Mesenchymal stem cell (in vitro differentiated cells and primary cell): ENCODE measurements at places on chromosomes 5 and 9.
A peak's percentile ranks its signal among the peaks of the same experiment; 100 is the strongest.

- peak; percentile 40 for DNase-seq
Measured at GRCh38 chr5:25119650-25120049, 474.9 kb upstream of the CDH10 start.

GRCh38 chr9:89179540-89179894, 899 bp upstream of the SHC3 start:
- peak; percentile 79 for DNase-seq

GRCh38 chr9:131667576-131667975, 72.3 kb downstream of the RAPGEF1 start:
- no peak for DNase-seq

DNA sequence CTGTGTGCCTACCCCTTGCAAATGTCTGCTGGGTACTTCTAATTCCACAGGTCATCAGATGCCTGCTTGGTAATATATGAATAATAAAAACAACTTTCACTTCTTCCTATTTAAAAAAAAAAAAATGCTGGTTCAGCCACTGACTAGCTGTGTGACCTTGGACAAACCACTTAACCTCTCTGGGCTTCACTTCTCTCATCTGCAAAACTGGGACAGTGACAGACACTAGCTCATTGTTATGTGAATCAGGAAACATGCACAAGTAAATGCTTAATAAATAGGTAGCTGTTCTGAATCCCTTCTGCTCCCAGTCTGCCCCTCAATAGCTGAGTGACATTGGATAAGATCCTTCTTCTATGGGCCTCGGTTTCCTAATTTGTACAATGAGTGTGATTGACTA, 62.6 kb upstream of the HAND1 start:
- DNase-seq: no peak

DNA sequence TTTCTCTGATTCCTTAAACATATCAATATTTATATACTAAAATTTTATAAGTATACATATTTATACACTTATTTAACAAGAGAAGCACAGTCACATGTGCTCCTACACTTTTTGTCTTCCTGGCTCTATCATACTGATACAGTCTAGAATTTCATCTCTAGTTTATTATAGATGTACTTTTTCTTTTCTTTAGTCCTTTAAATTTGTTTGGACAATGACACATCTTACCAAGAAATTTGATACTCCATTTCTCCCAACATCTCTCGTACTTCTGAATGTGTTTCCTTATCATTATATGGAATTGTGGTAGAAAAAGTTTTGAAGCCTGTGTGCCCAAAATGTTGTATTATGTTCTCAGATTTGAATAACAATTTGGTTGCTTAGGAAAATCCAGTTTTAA, 104.6 kb downstream of the DMRT2 start:
- DNase-seq: no peak

DNA sequence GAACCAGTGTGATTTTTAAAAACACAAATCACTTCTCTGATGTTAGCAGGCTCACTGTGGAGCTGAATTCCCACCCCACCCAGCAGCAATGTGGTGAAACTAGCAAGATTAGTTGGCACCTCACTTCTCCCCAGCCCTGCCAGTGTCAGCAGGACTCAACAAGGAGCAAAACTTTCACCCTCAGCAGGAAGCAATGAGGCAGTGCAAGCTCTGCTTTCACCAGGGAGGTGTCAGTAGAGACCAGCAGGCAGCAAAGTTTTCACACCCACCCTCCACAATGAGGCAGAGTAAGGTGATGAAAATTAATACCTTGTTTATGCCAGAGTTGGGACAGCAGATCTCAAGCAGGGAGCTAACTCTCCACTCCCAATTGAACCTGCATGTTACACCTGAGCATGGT, 565.0 kb downstream of the CETN3 start:
- no peak for DNase-seq

- peak; percentile 30 for DNase-seq
Measured at GRCh38 chr5:891117-891836, 1.3 kb downstream of the BRD9 start.

- peak; percentile 55 for DNase-seq
Measured at GRCh38 chr9:69936427-69936826, 107.2 kb upstream of the MAMDC2 start.

- no peak for DNase-seq
Measured at GRCh38 chr9:87115785-87116184, 168.5 kb upstream of the GAS1 start.

GRCh38 chr5:139075066-139076050, 122.8 kb downstream of the SIL1 start:
- peak; percentile 15 for DNase-seq

DNA sequence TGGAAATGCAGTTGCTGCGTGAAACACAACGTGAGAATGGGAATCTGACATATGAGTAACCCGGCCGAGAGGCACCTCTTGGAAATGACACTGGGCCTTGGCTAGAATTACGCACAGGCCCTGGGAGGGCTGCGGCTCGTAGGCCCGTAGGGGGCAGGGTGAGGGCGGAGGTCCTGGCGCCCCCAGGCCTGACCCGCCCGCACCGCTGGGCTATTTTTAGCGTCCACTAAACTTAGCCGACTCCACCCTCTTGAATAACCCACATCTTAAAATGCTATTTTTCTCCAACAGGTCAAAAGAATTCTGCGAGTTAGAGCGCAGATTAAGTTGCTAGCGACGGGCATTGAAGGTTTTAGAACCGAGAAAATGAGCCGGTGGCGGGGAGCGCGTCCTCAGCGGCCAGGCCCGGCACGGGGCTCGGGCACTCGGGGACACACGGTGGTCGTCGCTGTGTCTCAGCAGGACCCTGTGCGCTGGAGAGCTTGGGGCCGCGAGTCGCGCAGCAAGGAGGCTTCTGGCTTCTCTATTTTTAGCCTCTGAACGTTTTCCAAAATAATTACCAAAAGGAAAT, 168.5 kb downstream of the AUH start:
- peak; percentile 100 for DNase-seq

- DNase-seq: no peak
Measured at GRCh38 chr9:20553558-20554149, 68.6 kb downstream of the MLLT3 start.

GRCh38 chr5:135085133-135085935, 51.3 kb upstream of the PITX1 start:
- DNase-seq: no peak

- DNase-seq: peak; percentile 81
Measured at GRCh38 chr9:37952731-37953130, 48.8 kb upstream of the SLC25A51 start.

DNA sequence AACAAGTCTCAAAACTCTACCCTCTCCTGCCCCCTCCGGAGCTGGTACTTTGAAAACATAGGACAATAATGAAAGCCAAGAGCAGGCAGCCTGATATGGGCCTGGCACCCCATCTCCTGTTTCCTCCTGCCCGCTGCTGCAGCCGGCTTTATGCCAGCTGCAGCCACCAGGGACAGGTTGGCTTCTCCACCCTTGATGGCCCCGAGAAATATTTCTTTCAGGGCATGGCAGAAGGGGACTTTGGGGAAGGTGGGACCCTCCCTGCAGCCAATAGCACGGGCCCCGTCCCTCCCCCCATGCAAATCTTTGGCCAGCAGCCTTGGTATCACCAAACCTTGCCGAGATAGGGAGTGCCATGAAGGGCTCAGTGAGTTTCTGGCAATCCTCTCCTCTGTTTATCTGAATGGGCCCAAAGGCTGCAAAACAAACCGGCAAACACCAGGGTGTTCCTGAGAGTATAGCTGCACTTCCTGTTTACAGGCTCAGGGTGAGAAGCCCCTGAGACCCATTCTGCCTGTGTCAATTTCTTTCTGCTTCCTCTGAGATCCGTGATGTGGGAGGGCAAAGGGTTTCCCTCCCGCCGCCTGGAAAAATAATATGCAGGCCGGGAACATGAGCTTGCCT, 73.4 kb upstream of the BOD1 start:
- DNase-seq: no peak

GRCh38 chr5:167912941-167913665, 378.3 kb upstream of the WWC1 start:
- no peak for DNase-seq

GRCh38 chr5:84131372-84131771, 253.3 kb downstream of the EDIL3 start:
- DNase-seq: no peak

DNA sequence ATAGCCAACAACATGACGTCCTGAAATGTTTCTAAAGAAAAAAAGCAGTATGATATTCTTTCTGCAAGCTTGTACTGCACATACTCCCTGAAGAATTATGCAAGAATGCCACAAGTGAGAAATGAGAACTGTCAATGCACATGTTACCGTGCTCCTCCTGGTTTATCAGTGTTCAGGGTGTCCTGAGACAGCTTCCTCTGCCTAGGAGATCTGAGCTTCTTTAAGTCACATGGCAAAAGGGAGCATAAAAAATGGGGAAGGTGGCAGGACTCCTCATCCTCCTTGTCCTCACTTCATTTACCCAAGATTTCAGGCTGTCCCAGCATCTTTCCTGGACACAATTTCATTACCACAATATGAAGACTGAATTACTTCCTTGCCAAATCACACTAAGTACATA, 238.2 kb downstream of the GLIS3 start:
- DNase-seq: no peak

DNA sequence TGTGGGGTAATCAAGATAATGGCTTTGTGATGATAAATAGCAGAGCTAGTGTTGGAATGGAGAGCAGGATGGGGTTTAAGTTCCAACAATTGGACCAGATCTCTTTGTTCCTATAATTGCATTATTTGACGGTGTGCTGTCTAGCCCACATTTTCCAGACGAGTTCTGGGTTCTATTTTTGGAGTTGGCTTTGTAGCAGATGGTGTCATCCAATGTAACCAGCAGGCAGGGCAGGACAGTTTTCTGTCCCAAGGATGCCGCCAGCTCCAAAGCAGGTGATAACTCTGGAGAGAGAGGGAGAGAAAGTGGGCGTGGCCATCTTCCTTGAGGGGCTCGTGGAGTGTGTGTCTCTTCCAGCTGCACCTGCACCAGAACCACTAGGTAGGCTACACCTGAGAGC, 251.3 kb downstream of the KIF4B start:
- no peak for DNase-seq

DNA sequence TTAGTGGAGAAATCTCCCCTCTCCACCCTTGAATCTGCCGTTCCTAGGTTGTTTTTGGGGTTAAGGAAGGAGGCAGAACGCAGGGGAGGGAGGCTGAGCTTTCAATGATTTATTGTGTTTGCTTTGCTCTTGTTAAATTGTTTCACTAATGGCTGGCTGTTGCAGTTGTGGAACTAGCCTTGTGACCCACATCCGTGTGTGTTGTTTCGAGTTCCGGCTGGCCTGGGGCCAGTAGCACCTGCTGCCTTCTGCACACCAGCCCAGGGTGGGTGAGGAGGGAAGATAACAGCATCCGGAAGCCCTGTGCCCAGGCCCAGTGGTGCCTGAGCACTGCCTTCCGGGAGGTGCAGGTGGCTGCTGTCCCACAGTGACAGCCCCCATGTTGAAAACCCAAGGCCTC, 3.6 kb downstream of the ERGIC1 start:
- DNase-seq: no peak

- no peak for DNase-seq
Measured at GRCh38 chr9:89144238-89144637, 34.4 kb downstream of the SHC3 start.

GRCh38 chr9:120852240-120853010, 9.7 kb upstream of the PSMD5 start:
- DNase-seq: no peak

DNA sequence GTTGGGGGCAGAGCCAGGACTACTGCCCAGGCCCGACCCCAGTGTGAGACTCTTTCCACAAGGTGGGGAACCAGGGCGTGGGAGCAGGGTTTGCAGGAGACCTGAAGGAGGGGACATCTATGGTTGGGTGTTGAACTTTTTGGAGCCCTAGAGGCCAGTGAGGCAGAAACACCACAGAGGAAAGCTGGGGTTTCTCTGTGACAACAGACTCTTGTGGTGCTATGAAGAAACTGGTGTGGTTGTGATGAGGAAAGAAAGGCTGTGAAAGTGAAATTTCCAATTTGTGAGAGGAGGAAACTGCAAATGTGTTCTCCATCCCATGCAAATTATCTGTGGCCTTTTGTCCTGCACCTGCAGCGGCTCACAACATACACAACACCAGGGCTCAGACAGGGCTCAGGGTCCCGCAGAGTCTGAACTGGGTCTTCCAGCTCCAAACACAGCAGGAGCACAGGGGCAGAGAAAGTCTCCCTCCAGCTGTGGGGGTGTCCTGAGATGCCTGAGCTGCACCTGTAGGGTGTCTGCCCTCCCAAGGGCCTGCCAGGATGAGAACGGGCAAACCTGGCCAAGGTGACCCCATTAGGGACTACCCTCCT, 51.4 kb upstream of the GRHPR start:
- DNase-seq: no peak

- DNase-seq: no peak
Measured at GRCh38 chr5:113735751-113736150, 222.3 kb downstream of the YTHDC2 start.

DNA sequence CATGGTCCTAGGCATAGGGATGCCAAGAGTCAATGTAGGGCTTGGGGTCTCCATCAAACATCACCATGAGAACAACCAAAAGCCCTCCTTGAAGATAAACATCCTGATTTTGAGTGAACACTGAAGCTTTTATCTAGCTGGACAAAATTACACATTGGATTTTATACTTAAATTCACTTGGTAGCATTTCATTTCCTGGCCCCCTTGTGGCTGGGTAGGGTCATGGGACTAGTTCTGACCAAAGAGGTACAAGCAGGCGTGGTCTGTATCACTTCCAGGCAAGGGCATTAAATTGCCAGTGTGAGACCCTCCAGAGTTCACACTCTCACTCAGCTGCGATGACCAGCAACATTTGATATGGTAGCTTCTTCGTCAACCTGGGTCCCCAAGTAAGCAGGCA, 320.3 kb downstream of the ACTL7B start:
- no peak for DNase-seq

- DNase-seq: no peak
Measured at GRCh38 chr9:114006931-114007691, 71.0 kb downstream of the AMBP start.

DNA sequence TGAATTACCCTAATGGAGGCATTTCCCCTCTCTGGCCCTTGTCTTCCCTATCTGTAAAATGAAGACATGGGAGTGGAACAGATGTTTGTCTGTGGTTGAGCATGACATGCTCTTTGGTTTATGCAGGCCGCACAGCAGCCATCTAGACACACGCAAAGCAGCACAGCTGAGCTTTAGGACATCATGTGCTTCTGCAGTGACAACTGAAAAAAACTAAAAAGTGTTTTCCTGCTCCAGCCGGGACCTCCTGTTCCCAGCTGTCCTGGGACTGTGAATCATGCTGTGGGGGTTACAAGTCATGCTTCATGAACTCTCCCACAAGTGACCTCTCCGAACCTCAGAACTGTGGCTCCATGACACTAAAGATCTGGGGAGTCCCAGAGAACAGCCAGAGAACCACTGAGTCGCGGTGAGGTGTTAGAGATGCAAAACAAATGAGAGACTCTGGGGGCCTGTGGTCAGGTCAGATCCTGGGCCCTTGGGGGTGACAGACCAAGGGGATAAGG, 1.7 kb downstream of the SMIM3 start:
- peak; percentile 96 for DNase-seq

- peak; percentile 43 for DNase-seq
Measured at GRCh38 chr5:44943647-44944046, 134.9 kb downstream of the MRPS30 start.

DNA sequence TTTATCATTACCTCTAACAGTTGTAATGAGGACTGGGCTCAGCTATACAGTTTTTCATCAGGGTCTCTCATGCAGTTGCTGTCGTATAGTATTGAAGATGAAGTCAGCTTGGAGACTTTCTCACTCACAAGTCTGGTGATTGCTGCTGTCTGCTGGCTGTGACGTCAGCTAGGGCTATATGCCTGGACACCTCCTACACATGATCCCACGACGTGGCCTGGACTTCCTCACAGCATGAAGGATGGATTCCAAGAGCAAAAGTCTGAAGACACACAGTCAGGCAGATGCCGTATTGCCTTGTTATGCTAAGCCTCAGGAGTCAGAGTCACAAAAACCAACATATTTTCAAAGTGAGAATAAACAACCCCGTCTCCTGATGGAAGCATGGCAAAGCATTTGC, 193.3 kb downstream of the LURAP1L start:
- DNase-seq: peak; percentile 88
